ENCODE measurements at places on chromosomes 4 and X. TPM values are rescaled to one million over a fixed set of nuclear protein-coding genes. Genes with fewer than 3 reads are reported as not detected.

DNA sequence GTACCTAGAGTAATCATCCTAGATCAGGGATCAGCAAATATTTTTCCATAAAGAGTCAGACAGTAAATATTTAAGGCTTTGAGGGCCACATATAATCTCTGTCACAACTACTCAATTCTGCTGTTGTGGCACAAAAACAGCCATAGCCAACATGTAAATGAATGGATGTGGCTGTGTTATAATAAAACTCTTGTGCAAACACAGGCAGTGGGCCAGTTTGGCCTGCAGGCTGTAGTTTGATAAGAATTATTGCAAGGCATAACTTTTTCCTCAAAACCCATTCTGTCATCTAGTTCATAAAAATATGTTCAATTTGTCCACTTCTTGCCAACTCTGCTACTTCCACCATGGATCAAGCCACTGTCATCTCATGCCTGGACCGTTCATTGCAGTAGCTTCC is 39.4 kb upstream of the SHROOM4 start:
- DNase-seq = no peak

DNA sequence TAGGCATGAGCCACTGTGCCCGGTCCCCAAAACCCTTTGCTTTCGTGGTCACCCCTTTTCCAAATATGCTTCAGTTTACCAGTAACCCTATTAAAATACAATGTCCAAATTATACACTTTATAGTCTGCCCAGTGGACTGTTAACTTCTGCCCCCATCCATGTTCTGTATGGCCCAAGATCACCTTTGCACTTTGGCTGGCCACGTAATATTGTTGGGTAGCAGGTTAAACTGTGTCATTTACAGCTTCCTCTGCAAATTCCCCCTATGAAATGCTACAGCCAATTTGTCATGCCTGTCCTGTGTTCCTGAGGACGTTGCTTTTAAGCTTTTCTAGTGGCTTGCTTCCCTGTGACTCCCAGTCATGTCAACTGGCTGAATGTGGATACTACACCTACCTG is 101.1 kb upstream of the IL13RA1 start:
- DNase-seq = no peak

GRCh38 chrX:39158801-39159657 is 357.8 kb downstream of the MID1IP1 start:
- DNase-seq = no peak

- DNase-seq = no peak
Measured at GRCh38 chr4:5965225-5965624, 53.0 kb downstream of the C4orf50 start.

DNA sequence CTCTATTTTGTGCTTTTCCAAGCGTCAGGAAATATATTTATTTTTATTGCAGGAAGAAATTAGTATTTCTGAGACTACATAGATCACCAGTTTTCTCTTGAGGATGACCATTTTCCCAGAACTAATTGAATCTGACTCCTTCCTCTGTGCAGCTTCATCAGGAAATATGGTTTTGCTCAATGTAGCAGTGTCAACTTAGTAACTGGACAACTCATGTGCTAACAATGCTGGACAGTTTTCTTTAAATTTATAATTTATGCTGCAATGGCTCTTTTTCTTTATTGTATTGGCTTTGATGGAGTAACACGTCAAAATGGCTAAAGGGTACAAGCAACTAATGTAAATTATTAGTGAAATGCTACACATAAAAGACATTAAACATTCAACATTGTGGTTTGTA is 531.5 kb downstream of the ANKRD50 start:
- DNase-seq = no peak

DNA sequence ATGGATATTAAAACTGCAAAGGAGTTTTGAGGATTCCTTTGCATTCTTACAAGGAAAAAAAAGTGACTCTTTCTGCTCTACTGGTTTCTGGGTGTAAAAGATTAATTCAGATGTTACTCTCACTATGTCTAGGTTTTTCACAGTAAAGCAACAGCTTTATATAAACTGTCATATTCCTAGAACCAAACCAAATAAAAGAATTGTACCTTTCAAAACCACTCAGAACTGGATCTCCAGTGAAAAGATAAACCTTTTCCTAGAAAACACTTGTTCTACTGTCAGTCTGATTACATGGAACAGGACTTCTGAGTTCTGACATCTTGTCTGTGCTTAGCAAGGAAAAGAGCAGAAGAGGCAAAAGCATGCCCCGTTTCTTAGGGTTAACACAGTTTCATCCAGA is 5.0 kb upstream of the PPID start:
- no peak for DNase-seq

GRCh38 chr4:78863254-78863869 is 75.9 kb downstream of the PAQR3 start:
- no peak for DNase-seq

GRCh38 chrX:108285356-108285755 is 152.9 kb downstream of the COL4A6 start:
- no peak for DNase-seq

GRCh38 chr4:14218641-14219040 is 591.1 kb upstream of the BOD1L1 start:
- DNase-seq = no peak

DNA sequence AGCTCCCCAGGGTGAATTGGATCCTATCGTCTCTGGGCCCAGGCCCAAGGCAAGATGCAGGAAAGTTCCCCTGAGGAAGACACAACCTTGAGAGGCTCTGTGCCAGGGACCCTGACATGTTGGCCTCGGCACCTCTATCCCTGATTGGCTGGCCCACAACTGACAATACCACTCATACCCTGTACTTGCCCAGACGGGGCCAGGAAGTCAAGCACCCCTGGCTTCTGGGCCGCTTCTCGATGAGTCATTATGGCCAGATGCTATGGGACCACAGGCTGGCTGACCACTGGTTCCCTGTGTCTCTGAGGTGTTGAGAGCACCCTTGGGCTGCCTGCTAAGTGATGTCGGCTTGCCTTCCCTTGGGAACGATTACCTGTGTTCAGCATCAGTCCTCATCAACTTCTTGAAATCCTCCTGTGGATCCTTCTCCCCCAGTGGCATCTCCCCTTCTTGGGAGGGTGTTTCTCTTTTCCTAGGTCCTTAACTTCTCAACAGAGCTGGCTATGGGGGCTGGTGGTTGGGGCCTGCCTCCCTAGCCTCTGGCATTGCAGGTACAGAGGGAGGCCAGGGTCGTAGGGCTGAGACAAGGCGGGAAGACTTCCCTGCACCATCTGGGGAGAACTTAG is 54.5 kb upstream of the MAMLD1 start:
- DNase-seq = no peak

DNA sequence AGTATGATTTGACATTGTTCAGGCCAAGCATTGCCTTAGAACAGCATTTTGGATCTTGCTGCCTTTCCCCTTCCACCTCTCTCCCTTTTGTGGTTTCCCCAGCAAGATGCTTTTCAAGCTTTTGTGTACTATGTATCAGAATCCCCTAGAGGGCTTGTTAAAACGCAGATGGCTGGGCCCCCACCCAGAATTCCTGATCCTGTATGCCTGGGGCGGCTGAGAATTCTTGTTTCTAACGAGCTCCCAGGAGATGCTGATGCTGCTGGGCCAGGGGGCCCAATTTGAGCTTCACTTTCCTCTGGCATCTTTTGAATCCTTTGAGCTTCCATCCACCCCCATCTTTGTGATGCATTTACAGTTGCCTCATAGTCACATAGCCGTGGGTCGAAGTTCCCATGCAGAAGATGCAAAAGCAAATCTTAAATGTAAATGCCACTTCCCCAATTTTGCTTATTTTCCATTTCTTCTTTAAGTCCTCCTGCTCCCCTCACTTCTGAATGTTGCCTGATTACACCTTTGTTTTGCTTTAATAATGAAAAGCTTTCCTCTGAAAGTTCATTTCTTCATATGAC is 18.5 kb downstream of the HCCS start:
- DNase-seq = no peak

DNA sequence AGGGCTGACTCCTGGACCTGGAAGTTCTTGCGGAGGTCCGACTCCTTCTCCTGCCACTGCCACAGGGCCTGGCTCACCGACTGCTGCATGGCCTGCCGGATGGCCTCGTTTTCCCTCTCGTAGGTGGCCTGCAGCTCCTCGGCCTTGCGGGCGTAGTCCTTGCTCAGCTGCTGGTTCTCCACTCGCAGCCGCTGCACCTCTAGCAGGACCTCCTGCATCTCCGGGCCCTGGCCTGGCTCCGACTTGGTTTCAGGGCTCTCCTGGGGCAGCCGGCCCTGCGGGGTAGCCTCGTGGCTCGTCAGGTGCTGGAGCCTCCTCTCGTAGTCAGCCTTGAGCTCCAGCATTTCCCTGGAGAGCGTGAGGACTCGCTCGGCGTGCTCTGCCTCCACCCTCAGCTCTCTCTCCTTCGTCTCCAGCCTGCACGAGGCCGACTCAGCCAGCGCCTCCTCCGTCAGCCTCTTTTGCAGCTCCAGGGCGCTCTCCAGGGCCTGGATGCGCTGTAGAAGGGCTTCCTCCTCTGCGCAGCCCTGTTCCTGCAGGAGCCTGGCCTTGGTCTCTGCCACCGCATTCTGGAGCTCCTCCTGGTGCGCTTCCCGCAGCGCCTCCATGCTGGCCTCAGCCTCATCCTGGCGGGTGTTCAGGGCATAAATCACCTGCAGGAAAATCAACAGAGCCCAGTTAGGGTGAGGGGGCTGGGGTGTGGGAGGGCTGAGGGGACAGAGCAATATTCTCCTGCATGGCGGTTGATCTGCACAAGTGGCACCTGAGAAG is 72.2 kb downstream of the FAM184B start:
- no peak for DNase-seq

DNA sequence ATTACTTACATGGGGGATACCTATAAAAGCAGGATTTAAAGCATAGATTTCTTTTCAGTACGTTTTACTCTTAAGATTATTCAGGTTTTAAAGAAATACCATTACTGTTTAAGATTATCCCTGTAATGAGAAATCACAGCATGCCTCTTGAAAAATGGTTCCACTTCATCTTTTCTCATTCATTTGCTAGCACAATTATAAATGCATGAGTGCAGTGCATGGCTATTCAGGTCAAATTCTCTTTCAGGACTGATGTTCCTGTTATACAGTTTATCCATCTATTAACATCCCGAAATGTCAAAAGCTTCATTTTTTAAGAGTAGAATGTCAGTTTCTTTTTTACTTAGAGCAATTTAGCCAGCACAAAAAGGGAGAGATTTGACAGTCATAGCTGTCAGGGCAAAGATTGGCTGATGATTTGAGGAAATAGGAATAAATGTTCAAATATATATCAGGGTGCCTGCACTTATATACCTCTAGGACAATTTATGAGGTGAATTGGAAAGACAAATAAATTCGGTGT is 135.2 kb downstream of the ADGRL3 start:
- DNase-seq = no peak

DNA sequence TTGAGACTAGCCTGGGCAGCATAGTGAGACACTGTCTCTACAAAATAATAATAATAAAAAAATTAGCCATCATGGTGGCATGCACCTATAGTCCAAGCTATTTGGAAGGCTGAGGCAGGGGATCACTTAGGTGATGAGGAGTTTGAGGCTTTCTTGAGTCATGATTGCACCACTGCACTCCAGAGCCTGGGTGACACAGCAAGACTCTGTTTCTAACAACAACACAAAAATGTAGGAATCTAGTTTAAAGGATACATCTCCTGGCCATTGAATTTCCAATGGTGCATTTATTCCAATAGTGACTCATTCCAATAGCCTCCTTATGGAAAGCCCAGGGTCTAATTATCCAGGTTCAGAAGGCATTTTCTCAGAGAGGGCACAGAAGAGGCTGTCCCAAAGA is 21.9 kb upstream of the HERC6 start:
- DNase-seq = no peak

GRCh38 chr4:8221476-8221875 is 22.4 kb downstream of the SH3TC1 start:
- no peak for DNase-seq

GRCh38 chr4:113270520-113271319 is 221.3 kb downstream of the ANK2 start:
- no peak for DNase-seq

GRCh38 chr4:106587558-106587957 is 219.0 kb upstream of the GIMD1 start:
- no peak for DNase-seq

GRCh38 chr4:104210420-104210819 is 284.3 kb downstream of the CXXC4 start:
- DNase-seq = no peak

GRCh38 chr4:73895201-73896175 is 26.3 kb downstream of the CXCL1 start:
- peak; percentile 18 for DNase-seq

DNA sequence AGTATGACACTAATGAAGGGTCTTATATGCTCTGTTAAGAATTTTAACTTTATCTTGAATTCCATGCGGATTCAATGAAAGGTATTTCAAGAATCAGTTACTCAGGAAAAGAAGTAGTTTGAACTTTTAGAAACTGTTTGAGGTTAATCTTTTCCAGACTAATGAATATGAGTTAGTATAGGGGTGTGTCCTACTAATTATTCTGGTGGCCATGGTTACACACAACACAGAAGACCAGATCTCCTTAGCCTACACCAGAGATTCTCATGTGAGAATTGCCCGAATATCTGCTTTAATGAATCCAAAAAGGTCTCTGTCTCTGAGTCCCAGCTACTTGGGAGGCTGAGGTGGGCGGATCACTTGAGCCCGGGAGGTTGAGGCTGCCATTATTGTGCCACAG is 100.4 kb downstream of the MMRN1 start:
- DNase-seq = no peak

- no peak for DNase-seq
Measured at GRCh38 chrX:40420899-40421729, 159.7 kb upstream of the ATP6AP2 start.

DNA sequence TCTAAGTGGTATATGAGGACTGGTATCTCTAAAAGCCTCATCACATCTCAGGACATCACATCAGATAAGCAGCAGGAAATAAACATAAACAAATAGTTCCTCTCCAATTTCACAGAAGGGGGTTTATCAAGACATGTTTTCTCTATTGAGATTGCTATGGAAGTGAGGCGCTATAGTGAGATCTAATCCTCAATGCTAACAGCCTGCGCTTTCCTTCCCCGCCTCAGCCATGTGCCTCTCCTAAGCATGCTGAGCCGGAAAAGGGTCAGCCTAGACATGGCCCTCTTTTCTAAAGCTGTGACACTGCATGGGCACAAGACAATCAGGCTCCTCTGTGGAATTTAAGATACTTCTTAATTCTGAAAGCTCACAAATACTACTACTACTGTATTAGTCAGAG is 286.1 kb downstream of the INPP4B start:
- no peak for DNase-seq

GRCh38 chr4:47010347-47010911 is 17.0 kb upstream of the GABRA4 start:
- no peak for DNase-seq

- no peak for DNase-seq
Measured at GRCh38 chr4:36722986-36723385, 441.6 kb downstream of the DTHD1 start.

- no peak for DNase-seq
Measured at GRCh38 chrX:32448320-32448719, 763.0 kb downstream of the DMD start.

- DNase-seq = no peak
Measured at GRCh38 chr4:3662516-3662915, 103.7 kb upstream of the ADRA2C start.

Gene NAA11
- not detected for total RNA-seq

Gene IL21
- 0.16 TPM for total RNA-seq

Gene SEC24B
- total RNA-seq = 44.1 TPM

Gene NAP1L2
- not detected for total RNA-seq

Gene SMR3B
- not detected for total RNA-seq

Gene NSG1
- 3.5 TPM for total RNA-seq

Gene DACH2
- total RNA-seq = not detected

Gene TMEM154
- 4.9 TPM for total RNA-seq

Gene ZNF718
- 4.9 TPM for total RNA-seq

Gene CSAG1
- not detected for total RNA-seq

Gene TBC1D9
- total RNA-seq = 15.1 TPM

Gene GAGE12F
- not detected for total RNA-seq

Gene CXCL6
- not detected for total RNA-seq

Gene L1CAM
- 6.6 TPM for total RNA-seq

Gene RTL9
- total RNA-seq = not detected
